ENCODE measurements at places on chromosomes 2 and 18.

DNA sequence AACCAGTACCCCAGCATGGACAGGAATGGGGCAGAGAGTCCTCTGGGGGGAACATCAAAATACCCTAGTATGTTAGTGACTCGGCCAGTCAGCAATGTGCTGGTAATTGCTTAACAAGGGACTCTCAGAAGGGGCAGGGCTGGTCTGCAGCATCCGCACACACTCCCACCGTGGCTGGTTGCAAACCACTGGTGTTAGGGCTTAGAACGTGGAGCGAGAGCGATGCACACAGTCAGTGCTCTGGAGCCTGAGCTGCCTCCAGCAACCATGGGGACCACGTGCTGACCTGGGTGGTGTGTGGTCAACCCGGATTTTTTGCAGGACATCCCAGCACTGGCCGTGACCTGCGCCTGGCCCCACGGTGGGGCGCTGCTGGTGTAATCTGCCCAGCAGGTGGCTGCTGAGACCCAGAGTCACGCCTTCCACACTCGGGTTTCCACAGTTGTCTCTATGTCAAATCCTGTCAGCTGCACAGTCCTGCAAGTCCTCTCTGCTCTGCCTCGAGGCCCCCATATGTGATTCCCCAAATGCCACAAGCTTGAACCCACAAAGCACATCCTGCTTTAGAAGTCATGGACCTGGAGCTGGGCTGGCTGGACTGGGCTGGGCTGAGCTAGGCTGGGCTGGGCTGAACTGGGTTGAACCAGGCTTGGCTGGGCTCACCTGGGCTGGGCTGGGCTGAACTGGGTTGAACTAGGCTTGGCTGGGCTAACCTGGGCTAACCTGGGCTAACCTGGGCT lies 50.6 kb upstream of the GPC1 start:
- DNase-seq: no peak

DNA sequence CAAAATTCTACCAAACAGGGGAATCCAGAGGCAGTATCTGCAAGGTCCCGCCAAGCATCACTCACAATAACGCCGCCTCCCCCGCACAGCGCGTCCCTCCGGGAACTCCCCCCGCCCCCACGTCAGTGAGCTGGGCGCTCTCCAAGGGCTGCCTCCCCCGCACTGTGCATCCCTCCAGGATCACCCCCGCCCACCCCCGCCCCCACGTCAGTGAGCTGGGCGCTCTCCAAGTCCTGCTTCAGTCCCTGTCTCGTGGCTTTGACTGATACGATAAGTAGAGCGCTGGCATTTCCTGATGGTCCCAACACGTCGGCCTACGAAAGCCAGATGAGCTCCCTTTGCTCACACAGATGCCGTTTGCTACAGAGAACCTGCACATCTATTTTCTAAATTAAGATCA lies 130.7 kb upstream of the TPO start:
- DNase-seq: no peak

DNA sequence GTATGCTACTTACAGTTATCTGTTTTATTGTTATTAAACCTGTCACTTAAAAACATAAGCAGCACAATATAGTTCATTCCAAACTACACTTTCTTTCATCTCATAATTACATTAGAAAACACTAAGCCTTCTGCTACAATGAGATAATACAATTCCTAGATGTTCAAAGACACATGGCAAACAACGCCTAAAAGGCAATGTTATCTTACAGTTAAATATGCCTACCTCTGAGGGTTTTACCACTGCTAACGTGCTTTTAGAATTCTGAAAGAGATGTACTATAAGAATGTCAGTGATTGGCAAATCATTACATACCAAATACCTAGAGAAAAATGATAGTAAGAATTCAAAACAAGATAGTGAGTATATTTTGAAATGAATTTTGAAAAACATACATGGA lies 46.8 kb upstream of the SPOPL start:
- no peak for DNase-seq

DNA sequence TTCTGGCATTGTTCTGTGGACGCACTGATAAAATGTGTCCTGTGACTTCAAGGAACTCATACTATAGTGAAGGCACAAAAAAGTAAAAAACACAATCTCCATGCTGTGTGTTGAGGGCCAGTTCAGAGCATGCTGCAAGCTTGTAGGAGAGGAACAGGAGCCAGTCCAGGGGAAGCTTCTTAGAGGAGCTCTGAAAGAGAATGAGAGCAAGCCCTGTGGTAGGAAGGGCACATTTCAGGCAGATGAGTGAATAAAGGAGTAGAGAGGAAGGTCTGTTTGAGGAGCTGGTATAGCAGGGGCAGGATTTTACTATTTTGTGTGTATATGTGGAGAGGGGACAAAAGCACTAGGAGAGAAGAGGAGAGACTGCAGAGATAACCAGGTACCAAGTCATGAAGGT lies 478.3 kb downstream of the ZEB2 start:
- no peak for DNase-seq

- no peak for DNase-seq
Observed at GRCh38 chr18:37484983-37485834, 80.4 kb downstream of the CELF4 start.

- DNase-seq: no peak
Observed at GRCh38 chr2:238942726-238943300, 94.9 kb downstream of the TWIST2 start.

GRCh38 chr2:58553937-58554336 lies 312.8 kb upstream of the FANCL start:
- no peak for DNase-seq

GRCh38 chr18:71189581-71189980 lies 900.7 kb downstream of the SOCS6 start:
- no peak for DNase-seq

DNA sequence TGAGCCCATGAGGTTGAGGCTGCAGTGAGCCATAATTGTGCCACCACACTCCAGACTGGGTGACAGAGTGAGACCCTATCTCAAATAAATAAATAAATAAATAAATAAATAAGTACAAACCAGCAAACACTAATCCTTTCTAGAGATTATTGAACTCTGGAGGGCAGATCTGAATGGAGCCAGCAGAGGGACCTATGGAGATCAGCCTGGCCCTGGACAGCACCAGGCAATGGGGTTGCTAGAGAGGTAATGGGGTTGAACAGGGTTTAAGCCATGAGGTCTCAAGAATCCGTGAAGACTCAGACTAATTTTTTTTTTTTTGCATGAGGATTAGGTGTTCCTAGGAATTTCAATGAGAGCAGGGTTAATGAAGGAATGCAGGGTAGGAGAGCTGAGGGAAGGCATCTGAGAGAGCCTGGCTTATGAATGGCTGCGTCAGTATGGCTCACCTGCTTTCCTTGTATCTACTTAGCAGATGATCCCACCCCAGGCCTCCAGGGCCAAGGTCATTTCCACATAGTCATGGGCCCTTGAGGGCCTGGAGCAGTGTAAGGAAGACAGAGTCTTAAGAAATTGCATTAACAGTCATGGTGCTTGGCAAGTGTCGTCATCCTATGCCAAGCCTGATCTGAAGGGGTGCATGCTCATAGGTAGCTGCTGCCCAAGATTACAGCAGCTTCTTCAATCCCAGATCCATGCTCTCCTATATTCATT lies 34.6 kb upstream of the IL37 start:
- DNase-seq: no peak

GRCh38 chr18:1047406-1047805 lies 142.7 kb downstream of the ADCYAP1 start:
- DNase-seq: no peak

GRCh38 chr2:201496785-201497184 lies 45.2 kb downstream of the STRADB start:
- DNase-seq: no peak

- DNase-seq: no peak
Observed at GRCh38 chr2:37573451-37574388, 97.7 kb downstream of the CDC42EP3 start.

GRCh38 chr2:85501248-85501647 lies 37.7 kb upstream of the MAT2A start:
- DNase-seq: no peak

GRCh38 chr2:3024401-3024935 lies 353.1 kb downstream of the EIPR1 start:
- no peak for DNase-seq

DNA sequence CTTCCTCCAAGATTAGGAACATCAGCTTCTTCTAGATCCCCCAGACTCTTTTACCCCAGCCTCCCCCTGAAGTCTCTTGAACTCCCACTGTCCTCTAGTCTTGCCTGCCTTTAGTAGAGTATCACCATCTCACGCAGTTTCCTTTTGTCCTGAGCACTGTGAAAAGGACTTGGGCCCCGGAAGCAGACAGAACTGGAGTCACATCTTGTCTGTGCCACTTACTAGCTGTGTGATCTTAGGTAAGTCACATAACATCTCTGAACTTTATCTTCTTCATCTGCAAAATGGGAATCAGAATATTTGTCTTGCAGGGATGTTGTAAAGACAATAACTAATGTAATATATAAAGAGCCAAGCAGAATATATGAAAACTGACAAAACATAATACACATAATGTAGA lies 8.4 kb upstream of the TRABD2A start:
- DNase-seq: no peak

GRCh38 chr2:216343221-216343980 lies 28.9 kb downstream of the MARCHF4 start:
- DNase-seq: no peak

- no peak for DNase-seq
Observed at GRCh38 chr18:74389991-74390390, 67.1 kb downstream of the DIPK1C start.

GRCh38 chr18:52822160-52822559 lies 482.2 kb downstream of the DCC start:
- DNase-seq: no peak

GRCh38 chr2:112519506-112519905 lies 22.8 kb upstream of the POLR1B start:
- no peak for DNase-seq
